ENCODE measurements at places on chromosomes 12 and 14.

DNA sequence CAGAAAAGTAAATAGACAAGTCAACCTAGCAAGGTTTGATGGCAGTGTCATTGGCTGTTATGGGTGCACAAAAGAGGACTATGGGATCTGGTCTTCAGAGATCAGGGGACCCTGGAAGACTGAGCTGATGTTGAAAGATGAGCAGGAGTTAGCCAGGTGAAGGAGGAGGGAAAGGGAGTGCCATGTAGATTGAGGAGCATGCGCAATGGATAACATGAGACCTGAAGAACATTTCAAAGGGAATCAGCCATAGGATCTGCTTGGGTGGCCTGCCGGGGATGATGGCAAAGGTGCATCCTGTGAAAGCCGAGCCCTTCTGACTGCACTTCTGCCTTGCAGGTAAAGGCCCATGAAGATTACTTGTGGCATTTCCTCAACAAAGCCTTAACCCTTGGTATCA, 90.8 kb downstream of the TBC1D30 start:
- no peak for DNase-seq

DNA sequence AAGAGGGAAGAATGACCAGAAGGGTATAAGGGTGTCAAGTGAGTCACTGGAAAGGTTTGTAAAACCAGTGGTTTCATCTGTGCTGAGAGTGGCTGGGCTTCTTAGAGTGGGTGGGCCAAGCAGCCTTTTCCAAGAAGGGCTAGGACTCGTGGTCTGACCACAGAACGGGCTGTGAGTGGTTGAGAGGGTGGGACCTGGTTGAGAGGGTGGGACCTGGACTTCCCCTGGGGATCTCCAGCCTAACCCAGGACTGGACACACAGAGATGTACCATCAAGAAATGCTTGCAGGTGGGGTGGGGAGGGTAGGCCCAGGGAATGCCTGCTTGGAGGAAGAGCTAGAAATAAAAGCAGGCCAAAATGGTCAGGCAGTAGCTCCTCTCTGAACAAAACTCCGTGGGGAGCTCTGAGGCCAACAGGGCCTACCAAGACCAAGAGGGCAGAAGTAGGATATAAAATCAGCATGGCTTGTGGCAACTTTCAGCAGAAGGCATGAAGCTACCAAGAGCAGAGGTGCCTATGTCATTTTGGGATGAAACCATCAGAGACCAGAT, 140.5 kb downstream of the FOXN3 start:
- DNase-seq, result peak; percentile 89

- no peak for DNase-seq
Observed at GRCh38 chr12:13229504-13229903, 33.0 kb downstream of the EMP1 start.

- DNase-seq, result no peak
Observed at GRCh38 chr12:22810036-22810435, 185.1 kb downstream of the ETNK1 start.

- no peak for DNase-seq
Observed at GRCh38 chr14:105700622-105701288, 174.4 kb downstream of the TMEM121 start.

- no peak for DNase-seq
Observed at GRCh38 chr12:112005419-112006395, 7.3 kb downstream of the TMEM116 start.

- DNase-seq, result no peak
Observed at GRCh38 chr12:31603546-31604009, 12.6 kb upstream of the DENND5B start.

DNA sequence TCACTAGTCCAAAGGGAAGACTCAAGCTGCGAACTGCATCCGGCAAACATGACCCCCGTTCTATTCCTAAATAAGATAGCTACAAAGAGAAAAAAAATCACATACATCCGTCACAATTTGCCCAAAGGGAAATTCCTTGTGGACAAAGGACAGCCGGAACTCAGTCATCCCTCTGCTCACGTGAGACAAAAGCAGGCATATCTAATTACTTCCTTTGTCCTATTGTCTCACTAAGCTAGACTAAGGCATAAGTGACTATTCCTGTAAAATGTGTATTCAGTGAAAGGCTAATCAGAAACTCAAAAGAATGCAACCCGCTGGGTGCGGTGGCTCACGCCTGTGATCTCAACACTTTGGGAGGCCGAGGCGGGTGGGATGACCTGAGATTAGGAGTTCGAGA, 27.2 kb upstream of the NINJ2 start:
- DNase-seq, result no peak

DNA sequence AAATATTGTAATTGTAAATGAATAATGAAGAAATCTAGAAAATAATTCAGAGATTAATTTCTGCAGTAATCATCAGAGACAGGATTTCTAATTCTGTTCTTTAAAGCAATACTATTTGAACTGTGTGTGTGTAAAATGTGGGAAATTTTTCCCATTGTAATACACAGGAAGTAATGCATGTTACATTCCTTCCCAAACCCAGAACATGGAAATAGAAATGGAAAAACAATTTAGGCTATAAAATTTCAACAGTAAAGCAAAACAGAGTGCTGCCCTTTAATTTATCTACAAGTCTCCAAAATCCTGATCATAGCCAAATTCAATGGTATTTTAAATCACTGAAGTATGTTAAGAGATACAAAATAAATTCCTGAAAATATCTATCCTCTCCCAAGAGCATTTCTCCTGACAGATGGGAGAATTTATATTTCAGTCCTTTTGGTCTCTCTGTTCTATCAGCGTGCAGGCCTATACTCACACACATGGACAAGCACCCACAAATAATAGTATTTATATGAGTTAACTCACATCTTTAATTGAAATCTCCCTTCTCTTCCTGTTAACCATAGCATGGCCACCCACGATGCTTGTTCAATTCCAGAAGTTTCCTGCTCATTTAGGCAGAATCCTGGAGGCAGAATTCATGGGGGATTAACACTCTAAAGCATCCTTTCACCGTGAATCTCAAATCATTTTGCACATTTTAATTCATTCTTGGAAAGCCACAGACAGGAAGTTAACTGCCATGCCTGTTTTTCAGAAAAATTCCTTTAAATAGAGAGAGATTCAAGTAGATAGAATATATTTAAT, 1465.4 kb upstream of the FLRT2 start:
- DNase-seq, result no peak

- DNase-seq, result no peak
Observed at GRCh38 chr12:94714378-94715114, 64.2 kb upstream of the TMCC3 start.

DNA sequence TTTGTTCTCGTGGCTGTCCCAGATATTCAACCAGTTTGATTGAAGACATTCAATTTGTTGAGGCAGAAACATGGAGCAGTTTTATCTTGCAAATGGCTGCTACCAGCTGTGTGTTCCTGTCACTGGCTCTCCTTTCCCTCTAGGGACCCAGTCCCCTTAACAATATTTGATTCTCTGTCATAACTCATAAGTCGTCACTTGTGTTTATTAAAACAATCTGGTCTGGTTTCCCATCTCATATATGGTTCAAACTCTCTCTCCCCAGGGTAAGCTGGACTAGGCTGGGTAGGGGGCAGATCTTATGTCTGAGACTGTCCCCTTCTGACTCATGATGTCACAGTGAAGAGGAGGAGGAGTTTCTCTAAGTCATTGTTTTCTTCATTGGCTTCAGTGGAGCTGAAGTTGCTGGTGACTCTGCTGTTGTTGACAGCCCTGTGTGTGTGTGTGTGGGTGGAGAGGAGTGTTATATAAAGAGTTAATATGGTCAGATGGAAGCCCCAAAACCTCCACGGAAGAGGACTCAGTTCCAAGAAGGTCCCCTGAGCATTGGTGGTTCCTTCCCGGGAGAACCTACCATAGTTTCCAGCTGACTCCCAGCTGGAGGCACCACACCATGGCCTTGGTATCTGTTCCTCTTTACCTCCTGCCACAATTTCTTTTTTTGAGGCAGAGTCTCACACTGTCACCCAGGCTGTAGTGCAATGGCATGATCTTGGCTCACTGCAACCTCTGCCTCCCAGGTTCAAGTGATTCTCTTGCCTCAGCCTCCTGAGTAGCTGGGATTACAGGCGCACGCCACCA, 16.1 kb upstream of the GNG2 start:
- DNase-seq, result no peak

- DNase-seq, result no peak
Observed at GRCh38 chr14:93317210-93317874, 15.5 kb downstream of the BTBD7 start.

DNA sequence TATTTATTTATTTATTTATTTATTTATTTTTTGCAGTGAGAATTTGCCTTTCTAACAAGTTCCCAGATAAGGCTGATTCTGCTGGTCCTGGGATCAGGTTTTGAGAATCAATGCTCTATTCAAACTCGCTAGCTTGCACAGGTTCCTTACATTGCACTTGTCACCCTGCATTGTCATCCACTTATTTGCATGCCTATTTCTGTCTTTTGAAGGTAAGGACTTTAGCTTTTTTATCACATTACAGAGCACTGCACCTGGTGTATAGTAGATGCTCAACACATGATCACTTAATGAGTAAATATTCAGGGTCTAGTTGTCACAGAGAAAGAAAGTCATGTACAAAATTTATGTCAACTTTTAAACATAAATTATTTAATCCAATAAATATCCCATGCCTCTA, 219.7 kb upstream of the BTG1 start:
- no peak for DNase-seq

DNA sequence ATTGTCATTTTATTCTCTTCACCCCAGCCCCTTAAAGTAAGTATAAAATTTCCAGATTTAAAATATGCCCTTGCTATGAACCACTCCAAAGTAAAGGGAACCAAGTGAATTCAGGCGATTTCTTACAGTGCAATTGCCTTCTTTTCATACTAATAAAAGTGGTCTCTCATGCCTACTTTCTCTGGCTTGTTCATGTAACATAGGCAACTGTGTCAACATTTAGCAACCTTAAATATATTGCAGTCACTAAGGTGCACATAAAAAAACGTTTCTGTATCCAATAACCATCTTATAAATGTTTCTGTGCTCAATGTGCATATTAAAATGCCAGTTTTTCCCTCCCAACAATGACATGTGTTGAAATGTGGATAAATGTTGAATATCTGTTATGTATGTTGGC, 271.6 kb upstream of the DCN start:
- no peak for DNase-seq

GRCh38 chr14:85534458-85535293, 4.7 kb downstream of the FLRT2 start:
- DNase-seq, result no peak

DNA sequence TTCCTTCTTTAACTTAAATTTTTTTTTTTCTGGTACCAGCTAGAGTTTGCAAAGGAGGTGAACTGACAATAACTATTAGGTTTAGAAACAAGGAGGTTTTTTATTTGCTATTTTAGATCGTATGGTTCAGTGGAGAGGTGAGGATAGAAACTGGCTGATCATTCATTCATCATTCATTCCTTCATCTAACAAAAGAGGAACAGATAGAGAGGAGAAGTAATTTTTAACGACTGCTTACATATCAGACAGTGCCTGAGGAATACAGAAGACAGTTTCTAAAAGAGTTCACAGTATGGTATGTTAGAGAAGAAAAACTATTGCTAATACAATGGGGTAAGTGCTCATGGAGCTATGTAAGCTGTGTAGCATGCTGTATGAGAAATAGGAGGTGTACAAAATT, 111.1 kb downstream of the ERC1 start:
- DNase-seq, result no peak

DNA sequence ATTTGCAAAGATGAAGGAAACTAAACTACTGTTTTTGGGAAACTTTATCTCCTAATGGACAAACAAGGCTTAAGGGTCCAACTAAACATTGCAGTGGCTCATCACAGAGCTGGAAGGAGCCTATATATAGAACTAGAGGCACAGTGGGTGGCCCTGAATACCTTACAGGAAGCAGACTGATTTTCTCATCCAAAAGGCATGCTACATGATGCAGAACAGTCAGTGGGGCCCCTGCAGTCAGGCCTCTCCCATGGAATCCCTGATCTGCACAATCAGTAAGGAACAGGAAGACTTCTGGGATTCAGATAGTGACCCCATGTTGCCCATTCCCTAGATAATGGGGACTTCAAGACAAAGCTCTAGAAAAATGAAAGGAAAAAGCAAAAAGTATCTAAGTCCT, 1.9 kb upstream of the LLPH start:
- DNase-seq, result no peak

DNA sequence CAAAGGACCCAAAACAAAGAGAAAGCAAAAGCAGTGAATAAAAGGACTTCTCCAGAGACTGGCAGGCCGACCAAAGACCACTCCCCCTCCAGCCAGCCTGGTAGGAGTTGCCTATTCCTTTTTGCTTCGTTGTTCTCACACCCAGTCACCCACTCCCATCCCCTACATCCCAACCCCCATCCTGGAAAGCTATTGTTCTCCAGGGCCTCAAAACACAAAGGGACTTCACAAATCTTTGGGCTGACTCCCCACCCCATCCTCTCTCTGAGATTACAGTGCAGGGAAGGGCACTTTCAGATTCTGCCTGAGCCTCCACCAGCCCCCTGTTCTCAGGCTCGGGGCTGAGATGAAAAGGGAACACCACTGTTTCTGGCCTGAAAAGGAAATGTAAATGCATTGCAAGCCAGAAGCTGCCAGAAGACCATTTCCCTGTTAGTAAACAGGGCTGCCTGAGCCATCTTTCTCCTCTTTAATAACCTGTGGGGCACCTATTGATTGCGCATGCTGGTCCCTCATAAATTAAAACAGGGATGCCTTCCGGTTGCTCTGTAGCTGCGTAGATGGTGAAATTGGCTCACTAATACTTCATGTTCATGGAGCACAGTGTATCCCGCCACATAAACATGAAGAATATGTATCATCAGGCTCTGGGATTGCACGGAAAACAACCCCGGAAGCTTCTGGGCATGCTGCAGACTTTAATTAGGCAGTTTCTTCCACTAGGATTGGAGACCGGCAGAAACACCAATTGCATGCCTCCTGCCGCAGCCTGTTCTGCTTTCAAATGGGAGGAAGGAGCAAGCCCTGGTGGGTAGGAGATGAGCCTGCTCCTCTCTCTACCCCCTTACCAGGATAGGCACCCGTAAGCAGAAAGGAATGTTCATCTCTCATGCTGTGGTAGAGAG, 130.3 kb upstream of the FUT8 start:
- DNase-seq, result no peak

DNA sequence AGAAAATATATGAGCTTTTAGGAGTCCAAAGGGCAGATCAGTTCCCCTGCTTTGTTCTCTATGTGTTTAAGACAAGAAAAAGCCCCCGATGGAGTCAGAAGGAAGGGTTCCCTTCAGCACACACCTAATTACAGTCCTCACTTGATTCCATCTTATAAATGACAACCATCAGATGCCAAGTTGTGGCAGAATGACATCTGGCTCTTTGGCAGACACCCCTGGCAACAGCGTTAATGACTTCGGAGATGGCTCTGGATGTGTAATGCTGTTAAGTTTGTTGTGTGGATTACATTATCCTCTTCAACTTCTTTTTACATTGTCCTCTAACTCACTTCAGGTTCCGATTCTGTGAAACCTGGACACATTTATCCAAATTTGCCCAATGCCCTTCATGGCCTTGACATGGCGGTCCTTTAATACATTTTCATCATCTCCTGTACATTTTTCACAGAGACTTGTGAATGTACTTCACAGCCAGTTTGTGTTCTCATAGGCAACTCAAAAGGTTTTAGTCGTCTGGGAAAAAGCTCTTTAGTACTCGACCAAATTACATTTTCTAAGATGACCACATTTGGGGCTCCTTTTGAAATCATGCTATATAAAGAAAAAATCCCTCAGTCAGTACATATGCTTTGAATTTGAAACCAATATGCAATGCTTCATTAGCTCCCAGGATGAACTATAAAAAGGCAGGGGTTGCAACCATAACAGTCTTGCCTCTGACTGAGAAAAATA, 667.8 kb downstream of the NOVA1 start:
- DNase-seq, result no peak
